ENCODE measurements at places on chromosomes 4 and X. TPM values are rescaled to one million over a fixed set of nuclear protein-coding genes. Genes with fewer than 3 reads are reported as not detected.

- DNase-seq: no peak
These were observed 685 bp downstream of the COMMD8 start for GRCh38 chr4:47462799-47463234.

GRCh38 chrX:12949927-12950656 is 24.8 kb upstream of the TMSB4X start:
- peak; percentile 65 for DNase-seq

- DNase-seq: peak; percentile 20
These were observed 23.5 kb upstream of the PRDM8 start for GRCh38 chr4:80173841-80174240.

The MSX1 gene
- total RNA-seq: 0.10 TPM

The MGARP gene
- 0.37 TPM for total RNA-seq

The EIF2S3 gene
- 147 TPM for total RNA-seq

The BMX gene
- 0.03 TPM for total RNA-seq

The ZGRF1 gene
- 13.0 TPM for total RNA-seq
